Tongue (tissue), 3 donors: ENCODE measurements at places on chromosomes 7 and 10. TPM values are rescaled to one million over a fixed set of nuclear protein-coding genes. Genes with fewer than 3 reads are reported as not detected.

The GSTK1 gene
- total RNA-seq: 95.8 TPM

The TLX1 gene
- 1.3 TPM for total RNA-seq

The KCND2 gene
- 1.3 TPM for total RNA-seq

The FFAR4 gene
- not detected for total RNA-seq

The INHBA gene
- 5.5 TPM for total RNA-seq

GRCh38 chr10:79349766-79350406 is 2.6 kb downstream of the PPIF start:
- no peak for DNase-seq

GRCh38 chr7:2824678-2825461 is 19.2 kb downstream of the GNA12 start:
- DNase-seq: no peak

- DNase-seq: no peak
Measured at GRCh38 chr7:45237788-45238461, 80.3 kb downstream of the RAMP3 start.

DNA sequence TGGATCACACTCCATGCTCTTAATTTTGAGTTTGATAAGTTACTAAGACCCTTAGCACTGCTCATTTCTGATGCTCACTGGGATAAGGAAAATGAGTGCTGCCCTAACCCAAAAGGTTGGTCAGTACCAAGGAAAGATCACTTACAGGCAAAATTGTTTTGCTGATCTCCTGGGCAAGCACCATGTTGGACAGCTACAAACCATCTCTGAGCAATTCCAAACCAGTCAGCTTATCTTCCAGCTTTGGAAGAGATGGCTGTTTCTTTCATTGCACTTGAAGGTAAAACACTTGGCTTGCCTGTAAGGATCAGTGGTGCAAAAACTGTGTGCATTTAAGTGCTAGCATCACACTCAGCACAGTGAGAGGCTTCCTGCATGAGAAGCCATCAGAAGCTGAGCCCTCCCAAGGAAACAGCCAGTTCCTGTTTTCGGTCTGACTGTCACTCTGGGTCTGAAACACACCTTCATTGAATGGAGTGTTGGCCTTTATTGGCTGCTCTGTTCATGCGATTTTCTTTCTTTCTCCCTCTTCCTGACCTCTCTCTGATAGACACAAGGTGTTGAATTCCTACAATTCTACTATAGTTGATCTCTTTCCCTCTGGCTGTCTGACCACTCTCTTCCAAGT is 126.4 kb upstream of the GHITM start:
- DNase-seq: no peak

DNA sequence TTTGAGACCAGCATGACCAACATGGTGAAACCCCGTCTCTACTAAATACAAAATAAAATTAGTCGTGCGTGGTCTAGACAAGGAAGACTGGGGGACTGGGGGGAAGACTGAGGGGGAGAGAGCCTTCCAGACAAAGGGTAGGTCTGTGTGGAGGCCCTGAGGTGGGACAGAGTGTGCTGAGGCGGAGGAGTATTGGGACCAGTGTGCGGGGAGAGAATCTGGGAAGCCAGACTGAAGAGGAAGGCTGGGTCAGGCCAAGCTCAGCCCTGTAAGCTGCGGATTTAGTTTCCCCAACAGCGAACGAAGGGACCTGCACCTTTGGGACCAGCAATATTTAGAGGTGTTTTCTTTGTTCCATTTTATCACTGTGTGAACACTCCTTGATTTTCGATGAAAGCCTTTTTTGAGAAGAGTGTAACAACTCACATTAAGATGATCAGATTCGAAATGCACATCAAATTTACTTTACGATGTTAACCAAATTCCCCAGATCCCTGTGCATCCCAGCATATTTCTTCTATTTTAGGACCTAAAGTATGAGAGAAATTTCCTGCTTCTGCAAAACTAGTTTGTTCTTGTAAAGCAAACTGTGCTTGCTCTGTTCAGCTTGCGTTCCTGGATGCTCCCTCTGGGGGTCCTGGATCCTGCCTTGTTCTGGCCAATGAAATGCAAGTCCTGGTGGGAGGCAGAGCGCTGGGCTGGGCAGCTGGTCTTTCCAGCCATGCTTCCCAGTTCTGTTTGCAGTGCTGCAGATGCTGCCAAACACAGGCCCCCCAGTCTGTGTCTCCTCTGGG is 39.4 kb downstream of the PLAU start:
- DNase-seq: peak; percentile 63

DNA sequence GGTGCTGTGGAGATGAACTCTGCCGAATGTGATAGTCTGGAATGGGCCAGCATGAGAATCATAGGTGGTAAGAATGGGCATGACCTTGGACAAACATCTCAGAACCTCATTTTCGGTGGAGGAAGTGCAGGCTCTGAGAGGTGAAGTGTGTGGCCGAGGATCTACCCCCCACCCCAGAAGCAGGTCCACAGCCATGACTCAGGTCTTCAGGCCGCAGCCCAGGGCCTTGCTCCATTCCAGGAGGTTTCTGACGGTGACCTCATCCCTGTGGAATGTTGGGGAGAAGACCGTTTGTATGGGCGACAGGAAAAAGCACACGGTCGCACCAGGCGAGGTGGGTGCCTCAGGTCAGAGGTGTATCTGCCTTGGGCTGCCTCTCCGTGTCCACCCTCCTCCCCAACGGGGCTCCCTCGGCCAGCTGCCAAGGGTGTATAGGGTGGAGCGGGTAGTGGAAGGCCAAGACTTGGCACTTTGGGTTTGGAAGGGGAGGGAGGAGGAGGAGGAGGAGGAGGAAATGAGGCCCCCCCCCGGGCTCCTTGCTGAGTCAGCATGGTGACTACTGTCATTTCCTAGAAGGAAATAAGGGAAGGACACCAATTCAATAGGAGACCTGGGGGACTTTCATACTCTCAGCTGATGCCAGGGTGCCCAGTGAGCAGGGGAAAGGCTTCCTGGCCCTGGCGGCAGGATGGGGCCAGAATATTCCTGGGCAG is 168.0 kb upstream of the RHEB start:
- DNase-seq: no peak

GRCh38 chr7:630111-630511 is 96.4 kb upstream of the DNAAF5 start:
- no peak for DNase-seq

GRCh38 chr10:95518455-95519452 is 42.4 kb downstream of the SORBS1 start:
- peak; percentile 27 for DNase-seq

- DNase-seq: no peak
Measured at GRCh38 chr7:24967696-24968095, 12.3 kb downstream of the OSBPL3 start.

DNA sequence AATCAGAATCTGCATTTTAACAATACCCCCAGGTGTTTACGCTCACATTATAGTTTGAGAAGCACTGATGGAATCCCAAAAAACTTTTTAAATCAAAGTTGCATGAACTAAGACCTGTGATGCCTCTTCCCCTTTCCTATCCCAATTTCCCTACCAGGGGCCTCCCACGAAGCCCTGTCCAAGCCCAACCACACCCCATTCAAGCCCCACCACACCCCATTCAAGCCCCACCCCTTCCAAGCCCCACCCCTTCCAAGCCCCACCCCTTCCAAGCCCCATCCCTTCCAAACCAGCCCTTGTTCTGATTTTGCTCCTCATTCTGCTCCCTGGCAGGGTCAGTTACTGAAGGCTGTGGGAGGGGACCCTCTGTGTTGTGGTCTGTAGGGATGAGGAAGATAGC is 9.8 kb upstream of the AQP1 start:
- DNase-seq: no peak

DNA sequence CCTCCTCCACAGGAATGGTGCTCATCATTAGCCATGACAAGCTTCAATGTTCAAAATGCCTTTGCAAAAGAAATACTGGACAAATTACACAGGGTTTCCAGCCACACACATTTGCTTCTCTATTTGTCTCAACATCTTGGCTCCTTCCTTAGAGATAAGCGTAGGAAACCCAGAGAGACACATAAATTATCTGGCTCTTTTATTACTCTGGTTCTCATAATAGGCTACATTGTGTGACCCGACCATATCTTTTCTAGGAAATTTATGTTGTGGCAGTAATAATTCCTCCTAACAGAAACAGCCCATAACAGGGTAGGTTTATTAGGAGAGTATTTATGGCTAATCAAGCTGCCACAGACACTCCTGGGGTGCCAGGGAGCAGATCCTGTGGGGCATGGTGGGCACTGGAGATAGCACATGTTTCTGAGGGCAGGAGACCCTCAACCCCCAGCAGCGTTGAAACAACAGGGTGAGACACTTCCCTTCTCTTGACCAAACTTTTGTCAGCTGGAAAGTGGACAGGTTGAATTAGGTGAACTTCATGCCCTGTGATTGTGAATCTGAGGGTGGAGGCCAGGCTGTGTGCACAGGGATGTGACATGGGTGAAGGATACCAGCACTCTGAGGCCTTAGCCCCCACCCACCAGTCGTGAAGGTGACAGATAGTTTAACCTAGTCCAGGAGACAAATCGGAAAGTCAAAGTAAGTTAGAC is 295.9 kb upstream of the ZNF32 start:
- no peak for DNase-seq

DNA sequence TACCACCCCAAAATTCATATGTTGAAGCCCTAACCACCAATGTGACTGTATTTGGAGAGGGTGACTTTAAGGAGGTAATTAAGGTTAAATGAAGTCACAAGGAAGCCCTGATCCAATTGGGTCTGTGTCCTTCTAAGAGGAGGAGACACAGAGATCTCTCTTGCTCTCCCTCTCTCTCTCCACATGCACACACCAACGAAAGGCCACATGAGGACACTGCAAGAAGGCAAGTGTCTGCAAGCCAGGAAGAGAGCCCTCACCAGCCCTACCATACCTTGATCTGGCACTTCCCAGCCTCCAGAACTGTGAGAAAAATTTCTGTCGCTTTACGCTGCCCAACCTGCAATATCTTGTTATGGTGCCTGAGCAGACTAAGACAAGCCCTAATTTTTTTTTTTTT is 56.0 kb upstream of the NEBL start:
- no peak for DNase-seq
